CD4-positive, alpha-beta T cell treated with Interleukin-12 subunit alpha and Interleukin-12 subunit beta, for 1 hour (primary cell): ENCODE measurements at places on chromosomes 2 and 18.

GRCh38 chr2:176642074-176642473 is 372.8 kb downstream of the MTX2 start:
- no peak for DNase-seq

DNA sequence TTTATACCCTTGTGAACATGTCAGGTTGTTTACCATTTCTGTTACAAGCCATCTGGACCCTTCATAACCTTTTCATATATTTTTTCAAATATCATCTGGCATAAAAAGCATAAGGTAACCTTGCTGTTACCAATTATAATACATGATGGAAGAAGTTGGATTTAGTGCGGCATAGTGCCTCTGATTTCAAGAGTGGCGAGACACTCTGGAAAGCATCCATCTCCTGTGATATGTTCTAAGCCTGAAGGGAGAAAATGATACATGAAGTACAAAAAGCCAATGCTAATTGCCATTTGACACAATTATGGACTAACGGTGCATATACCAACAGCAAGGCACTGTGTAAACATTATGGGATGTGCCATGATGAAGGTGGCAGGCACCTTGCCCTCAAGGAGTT is 75.1 kb downstream of the DCC start:
- no peak for DNase-seq

DNA sequence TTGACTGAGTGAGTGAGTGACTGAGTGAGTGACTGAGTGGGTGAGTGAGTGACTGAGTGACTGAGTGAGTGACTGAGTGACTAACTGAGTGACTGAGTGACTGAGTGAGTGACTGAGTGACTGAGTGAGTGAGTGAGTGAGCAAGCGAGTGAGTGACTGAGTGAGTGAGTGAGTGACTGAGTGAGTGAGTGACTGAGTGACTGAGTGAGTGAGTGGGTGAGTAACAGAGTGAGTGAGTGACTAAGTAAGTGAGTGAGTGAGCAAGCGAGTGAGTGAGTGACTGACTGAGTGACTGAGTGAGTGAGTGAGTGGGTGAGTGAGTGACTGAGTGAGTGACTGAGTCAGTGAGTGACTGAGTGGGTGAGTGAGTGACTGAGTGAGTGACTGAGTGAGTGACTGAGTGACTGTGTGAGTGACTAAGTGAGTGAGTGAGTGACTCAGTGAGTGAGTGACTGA is 11.9 kb downstream of the MAL start:
- no peak for DNase-seq

- DNase-seq = no peak
Measured at GRCh38 chr2:142722569-142722968, 154.9 kb upstream of the KYNU start.

DNA sequence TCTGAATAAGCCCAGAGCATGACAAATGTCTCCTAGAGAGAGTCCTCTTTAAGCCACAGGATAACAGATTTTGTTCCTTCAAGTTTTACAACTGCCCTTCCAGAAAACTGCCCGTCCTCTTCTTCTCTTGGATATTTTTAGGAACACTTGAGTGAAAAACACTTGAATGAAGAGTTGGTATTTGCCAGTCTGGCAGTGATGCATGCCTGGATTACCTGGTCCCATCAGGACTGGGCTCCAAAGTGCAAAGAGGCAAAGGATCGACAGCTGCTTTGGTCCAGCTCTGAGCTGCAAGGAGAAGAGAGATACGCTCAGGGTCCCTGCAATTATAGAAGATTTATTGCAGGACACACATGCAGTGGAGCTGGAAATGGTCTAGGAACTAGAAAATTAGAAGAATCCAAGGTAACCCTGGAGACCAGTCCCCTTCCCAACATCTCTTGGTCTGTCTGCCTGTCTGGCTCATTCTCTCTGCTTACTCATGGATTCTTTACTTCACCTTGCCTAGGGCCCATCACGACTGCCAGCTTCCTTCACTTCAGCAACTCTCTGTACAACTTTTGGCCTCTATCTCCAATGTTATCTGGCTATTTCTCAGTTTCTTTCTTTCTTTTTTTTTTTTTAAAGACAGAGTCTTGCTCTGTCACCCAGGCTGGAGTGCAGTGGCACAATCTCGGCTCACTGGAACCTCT is 112.1 kb upstream of the SIX2 start:
- no peak for DNase-seq

DNA sequence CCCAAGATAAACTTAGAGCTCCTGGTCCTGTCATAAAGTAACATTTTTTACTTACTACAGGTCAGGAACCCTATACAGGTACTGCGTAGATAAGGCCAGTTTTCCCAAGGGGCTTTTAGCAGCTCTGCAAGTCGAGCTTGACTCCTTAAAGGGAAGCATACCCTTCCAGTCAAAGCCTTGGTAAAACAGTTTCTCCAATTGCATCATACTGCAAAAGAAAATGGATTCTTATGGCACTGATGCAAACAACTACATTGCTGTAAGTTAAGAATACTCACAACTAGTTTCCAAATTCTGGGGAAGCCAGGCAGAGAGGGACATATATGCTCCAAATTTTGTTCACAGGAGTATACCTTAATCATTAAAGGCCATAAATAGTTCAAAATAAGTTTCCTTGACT is 31.0 kb downstream of the MYO3B start:
- DNase-seq = no peak
